Activated naive CD4-positive, alpha-beta T cell (primary cell): ENCODE measurements at places on chromosomes 5 and 9.

DNA sequence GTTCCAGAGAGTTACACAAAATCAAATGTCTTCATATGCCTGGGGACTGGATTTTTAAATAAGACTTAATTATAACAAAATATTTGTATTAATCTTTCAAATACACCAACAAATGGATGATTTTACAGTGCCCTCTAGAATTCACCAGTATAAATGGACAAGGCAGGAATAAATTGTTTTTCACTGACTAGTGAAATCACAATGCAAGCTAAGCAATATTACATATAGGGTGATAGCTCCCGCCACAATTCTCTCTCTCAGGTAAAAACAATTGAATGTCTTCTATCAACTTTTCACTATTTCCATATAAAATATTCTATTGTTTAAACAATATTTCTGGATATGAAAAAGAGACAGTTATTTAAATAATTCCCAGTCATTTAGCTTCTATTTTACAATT is 8.0 kb upstream of the CCDC112 start:
- DNase-seq = no peak

- no peak for DNase-seq
Measured at GRCh38 chr5:117103703-117104102, 529.1 kb upstream of the SEMA6A start.

DNA sequence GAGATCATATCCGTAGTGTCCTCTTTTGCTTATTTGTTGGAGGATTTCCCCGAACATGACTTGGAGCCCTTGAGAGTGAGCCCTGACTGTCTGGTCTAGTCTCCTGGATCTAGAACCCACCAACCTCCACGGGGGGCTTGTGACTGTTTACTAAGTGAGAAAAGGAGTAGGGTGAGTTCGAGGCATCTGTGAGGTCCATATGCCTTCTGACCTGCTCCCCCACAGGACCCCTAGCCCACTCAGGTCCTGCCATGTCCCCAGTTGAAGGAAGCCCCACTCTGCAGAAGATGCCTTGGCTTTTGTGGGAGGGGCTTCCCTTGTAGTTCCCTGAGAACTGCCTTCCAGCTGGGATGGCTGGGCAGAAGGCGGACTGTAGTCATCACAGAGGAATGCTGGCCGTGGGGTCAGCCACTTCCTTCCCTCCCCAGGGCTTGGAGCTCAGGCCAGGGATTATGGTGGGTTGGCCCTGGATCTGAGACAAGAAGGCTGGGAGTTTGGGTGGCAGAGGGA is 7.0 kb upstream of the IRF1 start:
- DNase-seq = no peak

GRCh38 chr5:87074934-87075541 is 192.6 kb upstream of the RASA1 start:
- DNase-seq = no peak

DNA sequence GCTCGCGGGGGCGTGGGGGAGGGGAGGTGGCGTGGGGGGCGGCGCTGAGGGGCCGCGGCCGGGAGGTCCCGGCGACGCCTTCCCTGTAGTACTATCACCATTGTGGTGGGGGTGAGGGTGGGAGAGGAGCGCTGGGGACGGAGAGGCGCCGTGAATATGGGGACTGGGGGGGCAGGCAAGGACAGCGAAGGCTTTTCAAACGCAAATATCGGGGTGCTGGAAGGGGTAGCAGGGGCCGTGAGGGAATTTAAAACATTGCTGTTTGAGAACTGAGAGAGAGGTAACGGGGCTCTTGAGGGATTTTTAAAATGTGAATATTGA is 427 bp downstream of the RBM27 start:
- DNase-seq = no peak

DNA sequence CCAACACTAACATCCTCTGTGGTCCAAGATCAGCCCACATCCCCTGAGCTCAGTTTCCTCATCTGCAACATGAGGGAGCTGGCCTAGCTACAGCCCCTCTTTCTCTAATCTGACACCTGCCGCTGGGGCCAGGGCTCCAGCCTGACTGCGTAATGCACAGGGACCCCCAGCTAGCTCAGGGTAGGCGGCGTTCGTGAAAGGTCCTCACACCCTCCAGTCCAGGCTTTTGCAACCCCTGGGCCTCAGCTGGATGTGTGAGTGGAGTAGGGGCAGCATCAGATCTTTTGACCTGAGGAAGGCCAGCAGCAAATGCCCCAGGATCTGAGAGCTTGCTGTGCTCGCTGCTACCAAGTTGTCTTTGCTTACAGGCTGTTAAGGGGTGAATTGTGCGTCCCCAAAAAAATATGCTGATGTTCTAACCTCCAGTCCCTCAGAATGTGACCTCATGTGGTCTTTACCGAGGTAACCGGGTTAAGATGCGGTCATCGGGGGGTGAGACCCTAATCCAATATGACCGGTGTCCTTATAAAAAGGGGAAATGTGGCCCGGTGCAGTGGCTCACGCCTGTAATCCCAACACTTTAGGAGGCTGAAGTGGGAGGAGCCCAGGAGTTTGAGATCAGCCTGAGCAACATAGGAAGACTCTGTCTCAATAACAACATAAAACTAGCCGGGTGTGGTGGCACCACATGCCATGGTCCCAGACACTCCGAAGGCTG is 47.8 kb downstream of the PLPP7 start:
- DNase-seq = no peak

GRCh38 chr5:41334758-41335157 is 121.4 kb upstream of the C6 start:
- no peak for DNase-seq

GRCh38 chr5:133309984-133310621 is 258.3 kb downstream of the HSPA4 start:
- no peak for DNase-seq

GRCh38 chr5:77869116-77869798 is 93.1 kb upstream of the TBCA start:
- DNase-seq = no peak

DNA sequence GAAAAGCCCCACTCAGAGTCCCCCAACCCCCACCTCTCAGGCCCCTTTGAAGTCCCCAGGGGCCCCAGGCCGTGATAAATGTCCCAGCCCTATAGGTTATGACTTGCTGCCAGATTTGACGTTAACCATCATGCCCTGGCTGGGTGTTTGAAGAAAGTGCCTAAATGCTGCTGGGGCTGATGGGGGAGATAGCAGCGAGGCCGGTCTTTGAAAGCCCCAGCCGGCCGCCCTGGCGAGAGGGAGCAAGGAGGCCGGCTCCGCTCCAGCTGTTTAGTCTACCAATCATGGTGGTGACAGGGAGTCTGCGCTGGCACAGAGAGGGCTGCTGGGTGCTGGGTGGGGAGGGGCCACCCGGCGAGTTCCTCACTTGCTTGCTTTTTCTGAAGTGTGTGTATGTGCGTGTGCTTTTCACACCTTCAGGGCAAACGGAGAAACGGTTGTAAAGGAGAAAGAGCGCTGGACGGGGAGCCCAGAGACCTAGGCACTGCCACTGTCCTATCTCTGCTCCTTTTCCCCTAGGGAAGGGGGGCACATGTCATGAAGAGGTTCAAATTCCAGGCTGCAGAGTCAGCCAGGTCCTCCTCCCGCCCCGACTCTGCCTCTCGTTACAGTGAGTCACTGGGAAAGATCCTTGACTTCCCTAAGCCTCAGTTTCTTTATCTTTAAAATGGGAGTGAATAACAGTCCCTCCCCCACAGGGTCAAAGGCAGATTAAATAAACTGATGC is 126.1 kb upstream of the HAND1 start:
- no peak for DNase-seq

- DNase-seq = no peak
Measured at GRCh38 chr9:77616191-77616590, 31.9 kb downstream of the GNA14 start.

DNA sequence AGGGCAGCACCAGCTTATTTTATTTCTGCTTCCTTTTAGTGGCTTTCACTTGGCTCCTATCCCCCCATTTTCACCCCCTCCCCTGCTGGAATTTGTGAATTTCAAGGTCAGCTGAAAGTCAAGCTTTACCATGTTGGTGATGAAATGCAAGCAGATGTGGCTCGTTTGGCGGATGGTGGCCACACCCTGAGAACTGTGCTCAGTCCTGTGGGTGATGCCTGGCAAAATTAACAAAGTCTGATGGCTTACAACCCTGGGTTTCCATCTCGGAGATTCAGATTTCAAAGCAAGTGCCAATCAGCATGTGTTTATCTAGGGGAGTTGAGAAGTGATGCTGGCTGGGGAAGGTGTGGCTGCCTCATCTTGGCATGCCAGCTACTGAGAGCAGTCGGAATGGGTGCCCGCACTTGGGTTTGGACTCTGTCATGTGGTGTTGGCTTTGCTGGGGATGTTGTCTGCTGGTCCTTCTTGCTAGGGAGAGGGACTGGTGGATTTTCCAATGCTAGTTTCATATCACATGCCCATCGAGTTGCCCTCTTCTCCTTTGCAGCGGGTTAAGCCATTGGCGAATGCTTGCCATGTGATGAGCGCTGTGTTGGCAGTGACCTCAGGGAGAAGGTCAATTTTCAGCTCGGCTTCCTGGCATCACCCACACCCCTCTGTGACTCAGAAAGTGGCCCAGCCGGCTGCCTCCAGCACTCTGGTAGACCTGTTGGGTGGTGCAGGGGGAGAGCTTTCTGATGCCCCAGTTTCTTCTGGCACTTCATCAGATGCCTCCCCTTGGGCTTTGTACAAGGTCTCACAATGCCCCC is 77.0 kb upstream of the PITX1 start:
- no peak for DNase-seq

- no peak for DNase-seq
Measured at GRCh38 chr5:32690666-32691065, 20.5 kb upstream of the NPR3 start.

DNA sequence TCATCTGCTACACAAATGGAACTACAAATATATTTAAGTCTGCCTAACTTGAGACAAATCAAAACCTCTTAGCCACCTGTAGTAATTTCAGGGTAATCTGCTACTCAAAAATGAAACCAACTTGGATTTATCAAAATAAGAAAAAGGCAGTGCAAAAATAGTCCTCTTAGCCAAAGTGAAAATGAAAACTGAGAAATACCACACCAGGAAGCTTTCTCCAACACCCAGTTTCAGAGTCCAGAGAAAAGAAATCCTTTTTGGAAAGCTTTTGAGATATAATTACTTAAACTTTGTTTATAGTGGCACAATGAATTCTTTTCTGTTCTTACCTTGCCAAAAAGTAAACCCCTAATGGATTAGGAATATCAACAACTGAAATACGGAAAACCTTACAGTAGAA is 990.4 kb downstream of the EFNA5 start:
- DNase-seq = no peak

- DNase-seq = no peak
Measured at GRCh38 chr5:138649775-138650174, 74.6 kb upstream of the HSPA9 start.

DNA sequence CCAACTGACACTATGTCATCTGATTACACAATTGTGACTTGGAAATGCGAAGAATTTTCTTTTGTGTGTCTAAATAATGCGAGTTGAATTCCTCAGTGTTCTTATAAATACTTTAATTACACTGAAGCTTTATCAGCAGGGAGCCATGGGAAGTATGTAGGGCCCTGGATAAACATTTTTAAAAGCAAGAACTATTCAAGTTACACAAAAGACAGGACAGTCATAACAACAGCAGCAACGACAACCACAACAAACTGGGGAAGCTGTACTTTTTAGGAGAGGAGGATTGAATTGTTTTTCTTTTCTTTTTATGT is 250.3 kb upstream of the ZNF608 start:
- no peak for DNase-seq

DNA sequence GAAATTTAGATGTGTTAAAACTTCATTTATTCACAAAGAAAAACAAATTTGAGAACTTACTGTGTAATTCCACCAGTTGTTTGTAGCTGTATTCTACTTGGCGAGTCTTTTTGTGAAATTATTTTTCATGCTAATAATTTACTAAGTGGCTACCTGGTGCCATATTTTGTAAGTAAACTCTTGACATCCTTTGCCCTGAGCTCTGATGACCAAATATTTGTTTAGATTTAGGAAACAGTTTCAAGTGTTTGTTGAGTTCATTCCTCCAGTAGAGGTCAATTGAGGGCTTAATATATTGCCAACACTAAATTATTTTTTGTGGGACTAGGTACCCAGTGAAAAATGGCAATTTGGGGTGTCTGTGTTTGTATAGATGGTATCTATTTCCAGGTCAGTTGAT is 3.7 kb downstream of the CNTLN start:
- no peak for DNase-seq

DNA sequence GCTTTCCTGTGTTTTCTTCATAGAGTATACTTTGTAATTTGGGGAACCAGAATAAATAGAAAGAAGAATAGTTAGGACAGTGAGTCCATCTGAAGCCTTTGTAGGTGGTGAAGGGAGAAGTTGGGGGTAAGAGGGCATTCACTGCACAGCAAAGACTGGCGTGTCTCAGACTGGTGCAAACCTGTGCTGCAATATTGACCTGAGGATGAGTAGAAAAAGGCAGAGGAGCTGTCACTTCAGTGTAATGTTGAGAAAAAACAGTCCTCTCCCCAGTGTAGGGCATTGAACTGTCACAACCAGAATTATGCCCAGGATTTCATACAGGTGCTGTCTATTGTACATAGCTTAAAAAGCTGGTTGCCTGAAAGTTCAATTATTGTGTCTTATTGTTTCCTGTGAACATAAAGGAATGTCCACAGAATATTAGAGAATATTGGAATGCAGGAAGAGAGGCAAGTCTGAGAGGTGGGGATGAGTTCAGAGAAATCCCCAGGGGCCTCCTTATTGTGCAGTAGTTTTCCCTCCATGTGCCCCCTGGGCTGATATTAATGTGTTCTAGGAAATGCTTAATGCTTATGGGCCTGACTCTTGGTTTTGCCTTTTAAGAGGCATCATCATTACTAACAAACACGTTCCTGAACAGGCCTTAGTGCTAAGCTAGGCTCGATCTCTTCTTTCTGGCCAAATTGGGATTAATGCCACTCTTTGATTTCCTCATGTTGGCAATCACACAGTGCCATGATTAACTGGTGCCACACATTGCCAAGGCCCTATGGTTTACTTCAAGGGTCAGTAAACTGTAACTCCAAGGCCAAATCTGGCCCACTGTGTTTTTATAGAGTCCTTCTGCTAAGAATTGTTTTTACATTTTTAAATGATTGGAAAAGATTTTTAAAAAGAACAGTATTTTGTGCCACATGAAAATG is 34.0 kb downstream of the DAPK1 start:
- DNase-seq = no peak

DNA sequence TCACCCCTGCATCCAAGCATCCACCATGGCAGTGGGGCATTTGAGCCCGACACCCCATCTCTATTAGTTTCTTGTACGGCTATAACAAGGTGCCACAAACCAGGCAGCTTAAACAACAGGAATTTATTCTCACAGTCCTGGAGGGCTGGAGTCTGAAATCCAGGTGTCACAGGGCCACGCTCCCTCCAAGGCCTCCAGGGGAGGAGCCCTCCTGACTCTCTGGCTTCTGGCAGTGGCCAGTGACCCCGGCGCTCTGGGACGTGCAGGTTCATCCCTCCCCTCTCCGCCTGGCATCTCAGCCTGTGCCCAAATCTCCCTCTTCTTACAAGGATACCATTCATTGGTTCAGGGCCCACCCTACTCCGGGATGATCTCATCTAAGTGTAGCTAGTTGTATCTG is 394.5 kb upstream of the IRX1 start:
- no peak for DNase-seq

DNA sequence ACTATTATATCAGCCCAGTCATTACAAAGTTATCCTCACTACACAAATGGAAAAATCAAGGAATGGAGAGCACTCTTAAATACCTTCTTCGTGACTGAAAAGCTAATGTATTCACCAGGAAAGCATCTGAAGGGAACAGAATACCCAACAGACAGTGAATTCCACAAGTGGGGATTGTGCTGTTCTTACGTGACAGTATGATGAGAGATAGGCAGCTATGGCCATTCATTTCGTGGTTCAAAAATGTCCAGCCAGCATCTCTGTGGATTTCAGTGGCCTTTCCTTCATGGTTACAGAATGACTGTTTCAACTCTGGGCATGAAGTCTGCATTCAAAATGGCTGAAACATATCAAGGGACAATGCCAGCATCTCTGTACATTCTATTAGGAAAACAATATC is 323.8 kb downstream of the PRELID2 start:
- DNase-seq = no peak
